CD4-positive, alpha-beta T cell treated with Interleukin-15 for 4 hours (primary cell): ENCODE measurements at places on chromosomes 13 and 19.

DNA sequence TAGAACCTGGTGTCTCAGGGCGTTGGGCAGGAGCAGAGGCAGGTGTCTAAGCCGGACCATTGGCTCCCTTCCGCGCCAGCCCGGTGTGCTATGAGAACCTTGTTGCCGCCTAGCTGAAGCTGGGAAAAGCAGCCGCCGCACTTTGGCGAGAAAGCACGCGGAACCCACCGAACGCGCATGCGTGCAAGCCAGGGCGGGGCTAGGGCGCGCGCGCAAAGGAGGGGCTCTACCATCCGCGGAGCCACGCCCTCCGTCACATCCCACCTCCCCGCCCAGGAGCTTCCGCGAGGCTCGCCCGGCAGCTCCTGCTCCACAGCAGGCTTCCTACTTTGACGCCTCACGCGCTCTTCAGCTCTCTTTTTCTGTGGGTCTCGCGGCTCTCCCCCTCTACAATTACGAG, 51.3 kb downstream of the WDR87 start:
- no peak for DNase-seq

DNA sequence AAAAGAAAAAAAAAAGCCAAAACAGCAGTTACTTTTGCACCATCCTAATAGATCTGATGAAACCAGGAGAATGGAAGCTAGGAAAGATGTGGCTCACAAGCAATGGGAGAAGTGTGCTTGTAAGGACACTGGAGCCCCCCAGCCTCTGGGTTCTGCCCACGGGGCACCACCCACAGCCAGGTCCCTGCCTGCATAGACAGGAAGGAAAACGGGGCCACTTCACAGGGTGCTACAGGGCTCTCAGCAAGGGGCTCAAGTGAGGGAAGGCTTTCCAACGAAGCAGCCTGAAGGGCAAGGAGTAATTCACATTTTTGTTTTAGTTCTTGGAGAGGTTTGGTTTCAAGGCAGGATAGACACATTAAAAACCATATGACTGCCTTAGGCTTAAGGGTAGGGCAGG, 42.7 kb downstream of the BRD4 start:
- no peak for DNase-seq

GRCh38 chr13:20175907-20176652, 15.2 kb upstream of the GJA3 start:
- no peak for DNase-seq

DNA sequence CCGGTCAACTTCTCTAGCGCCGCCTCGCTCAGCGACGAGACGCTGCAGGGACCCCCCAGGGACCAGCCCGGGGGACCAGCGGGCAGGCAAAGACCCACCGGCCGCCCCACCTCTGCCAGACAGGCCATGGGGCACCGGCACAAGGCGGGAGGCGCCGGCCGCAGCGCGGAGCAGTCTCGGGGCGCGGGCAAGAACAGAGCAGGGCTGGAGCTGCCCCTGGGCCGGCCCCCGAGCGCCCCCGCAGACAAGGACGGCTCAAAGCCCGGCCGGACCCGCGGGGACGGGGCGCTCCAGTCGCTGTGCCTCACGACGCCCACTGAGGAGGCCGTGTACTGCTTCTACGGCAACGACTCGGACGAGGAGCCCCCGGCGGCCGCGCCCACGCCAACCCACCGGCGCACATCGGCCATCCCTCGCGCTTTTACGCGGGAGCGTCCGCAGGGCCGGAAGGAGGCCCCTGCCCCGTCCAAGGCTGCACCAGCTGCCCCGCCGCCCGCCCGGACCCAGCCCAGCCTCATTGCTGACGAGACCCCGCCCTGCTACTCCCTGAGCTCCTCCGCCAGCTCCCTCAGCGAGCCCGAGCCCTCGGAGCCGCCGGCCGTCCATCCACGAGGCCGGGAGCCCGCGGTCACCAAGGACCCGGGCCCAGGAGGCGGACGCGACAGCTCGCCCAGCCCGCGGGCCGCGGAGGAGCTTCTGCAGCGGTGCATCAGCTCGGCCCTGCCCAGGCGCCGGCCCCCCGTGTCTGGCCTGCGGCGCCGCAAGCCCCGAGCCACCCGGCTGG, 11.3 kb downstream of the C19orf25 start:
- DNase-seq: no peak

DNA sequence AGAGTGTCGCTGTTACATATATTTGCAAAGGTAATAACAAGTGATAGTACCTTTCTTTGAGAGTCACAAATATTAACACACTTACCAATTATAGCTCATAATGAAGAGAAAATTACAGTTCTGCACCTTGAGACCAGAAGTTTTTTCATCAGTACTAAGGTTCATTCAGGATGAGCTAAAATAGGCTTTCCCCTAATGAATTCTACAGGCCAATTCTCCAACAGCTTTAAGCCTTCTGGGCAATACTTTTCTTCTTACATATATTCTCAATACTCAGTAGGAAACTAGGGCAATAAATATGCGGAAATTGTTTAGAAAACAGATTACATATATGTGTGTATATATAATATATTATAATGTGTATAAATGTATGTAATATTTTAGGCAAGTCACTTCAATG, 2672.8 kb upstream of the PCDH20 start:
- DNase-seq: no peak

- no peak for DNase-seq
Measured at GRCh38 chr19:38838986-38839761, 7.6 kb upstream of the ECH1 start.

DNA sequence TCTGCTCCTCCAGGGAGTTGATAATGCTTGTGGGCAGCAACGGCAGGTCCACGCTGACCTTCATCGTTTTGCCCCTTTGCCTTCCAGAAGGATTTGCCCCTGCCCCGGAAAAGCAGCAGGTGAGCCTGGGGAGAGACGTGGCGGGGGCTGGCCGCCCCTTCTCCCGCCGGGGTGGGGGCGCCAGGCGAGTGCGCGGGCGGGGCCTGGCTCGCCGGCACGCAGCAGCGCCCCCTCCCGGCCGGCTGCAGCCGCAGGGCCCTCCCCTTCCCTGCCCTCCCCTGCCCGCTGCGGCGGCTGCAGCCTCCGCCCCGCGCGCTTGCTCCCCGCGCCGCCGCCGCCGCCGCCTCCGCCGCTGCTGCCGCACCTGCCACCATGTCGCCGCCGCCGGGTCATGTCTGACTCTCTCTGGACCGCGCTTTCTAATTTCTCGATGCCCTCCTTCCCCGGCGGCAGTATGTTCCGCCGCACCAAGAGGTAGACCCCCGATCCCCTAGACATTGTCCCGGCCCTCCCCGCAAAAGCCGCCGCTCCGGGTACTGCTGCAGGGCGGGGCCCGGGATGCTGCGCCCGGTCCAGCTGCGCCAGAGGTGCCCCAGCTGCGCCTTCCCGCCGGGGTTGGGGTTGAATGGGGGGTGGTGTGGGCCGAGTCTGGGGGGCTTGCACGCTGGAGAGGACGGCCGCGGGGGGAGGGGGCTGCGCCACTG, at the start of gene MAST1:
Gene MAST1 (plus strand): TSS at position 334 of the 704 bp plus-strand sequence. CDS start 58 bp downstream, at position 392.
- DNase-seq: peak; percentile 25

GRCh38 chr13:98239162-98240076, 62.4 kb upstream of the RNF113B start:
- DNase-seq: no peak

DNA sequence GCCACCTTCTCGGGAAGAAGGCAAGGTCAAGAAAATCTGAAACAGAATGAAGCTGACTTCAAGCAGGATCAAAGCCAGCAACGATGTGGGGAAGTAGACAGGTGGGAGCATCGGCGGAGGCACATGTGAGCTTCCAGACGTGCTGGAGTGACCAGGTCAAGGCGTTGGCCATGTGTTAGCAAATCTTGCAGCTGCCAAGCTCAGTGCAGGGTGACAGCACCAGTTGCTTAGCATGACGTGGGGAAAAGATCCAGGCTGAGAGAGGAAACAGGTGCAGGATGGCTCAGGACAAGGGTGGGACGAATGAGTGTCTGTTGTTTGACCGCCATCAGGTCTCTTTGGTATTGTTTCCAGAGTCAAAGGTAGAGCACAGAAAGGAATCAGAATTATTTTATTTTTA, 92.3 kb downstream of the TNFSF13B start:
- no peak for DNase-seq

DNA sequence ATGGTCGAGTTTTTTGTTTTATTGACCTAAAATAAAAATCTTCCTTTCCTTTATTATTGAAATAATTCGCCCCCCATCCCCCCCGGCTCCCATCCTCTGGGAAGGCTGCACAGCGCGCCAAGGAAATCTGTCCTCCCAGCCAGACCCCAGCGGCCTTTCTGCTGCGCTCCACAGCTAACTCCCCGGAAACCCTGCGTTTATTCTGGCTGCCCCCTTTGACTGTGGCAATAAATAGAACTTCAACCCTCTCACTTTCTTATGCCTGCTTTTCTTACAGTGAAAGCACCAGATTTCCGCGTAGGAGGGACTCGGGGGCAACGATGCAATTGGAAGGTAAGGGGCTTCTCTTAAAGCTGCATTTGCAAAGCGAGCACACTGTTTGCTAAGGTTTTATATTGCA, 9.7 kb upstream of the C19orf12 start:
- DNase-seq: no peak

DNA sequence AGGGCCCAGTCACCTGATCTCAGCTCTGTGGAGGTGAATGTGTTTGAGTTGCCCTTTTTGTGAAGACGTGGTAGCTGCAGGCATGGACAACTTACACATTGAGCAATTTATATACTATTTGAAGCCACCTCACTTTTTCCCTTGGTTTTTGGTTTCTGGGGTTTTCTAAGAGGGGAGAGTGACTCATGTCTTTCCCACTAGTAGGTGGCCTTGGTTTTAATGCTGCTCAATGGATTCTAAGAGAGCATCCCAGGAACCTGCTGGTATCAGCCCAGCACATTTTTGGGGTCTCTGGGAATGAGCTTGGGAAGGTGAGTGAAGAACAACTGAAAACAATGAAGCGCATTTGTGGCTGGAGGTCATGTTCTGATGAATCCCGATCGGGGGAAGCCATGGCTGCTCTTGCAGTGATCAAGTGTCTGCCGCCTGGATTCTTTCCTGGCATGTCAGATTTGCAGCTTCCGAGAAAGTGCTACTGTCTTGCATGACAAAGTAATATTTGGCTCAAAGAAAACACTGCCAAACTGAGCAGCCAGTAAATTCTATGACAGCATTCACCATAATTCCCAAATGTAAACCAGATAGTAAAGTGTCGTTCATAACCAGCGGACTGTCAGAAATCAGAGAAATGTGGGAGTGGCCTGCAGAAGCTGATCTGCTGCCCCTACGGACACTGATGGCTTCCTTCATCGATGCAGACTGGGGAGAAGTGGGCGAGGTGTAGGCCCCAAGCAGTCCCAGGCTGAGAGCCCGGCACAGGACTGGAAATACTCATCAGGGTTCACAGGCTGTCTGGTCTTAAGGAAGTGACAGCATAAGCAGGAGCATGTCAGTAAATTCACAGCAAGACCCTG, 98.7 kb downstream of the COL4A2 start:
- no peak for DNase-seq

- DNase-seq: no peak
Measured at GRCh38 chr19:5976768-5977167, 1.2 kb downstream of the RANBP3 start.

DNA sequence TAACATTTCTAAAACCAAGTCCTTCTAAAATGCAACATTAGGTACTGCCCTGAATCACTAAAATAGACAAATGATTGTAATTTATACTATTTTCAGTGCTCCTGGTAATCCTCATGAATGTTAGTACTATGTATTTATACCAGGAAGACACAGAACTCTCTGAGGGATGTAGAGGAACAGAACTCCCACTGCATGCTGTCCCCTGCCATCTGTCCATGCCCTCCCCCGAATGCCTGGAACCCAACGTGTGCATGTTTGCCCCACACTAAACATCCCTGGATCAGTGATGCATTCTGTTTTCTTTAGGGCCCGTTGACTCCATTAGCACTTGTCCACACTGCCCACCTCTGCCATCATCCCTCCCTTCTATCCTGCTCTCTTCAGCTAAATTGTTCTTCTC, 26.5 kb downstream of the ENOX1 start:
- no peak for DNase-seq

GRCh38 chr13:109680288-109680687, 106.1 kb downstream of the IRS2 start:
- DNase-seq: no peak

GRCh38 chr13:75656425-75656989, 20.4 kb downstream of the LMO7 start:
- DNase-seq: no peak

DNA sequence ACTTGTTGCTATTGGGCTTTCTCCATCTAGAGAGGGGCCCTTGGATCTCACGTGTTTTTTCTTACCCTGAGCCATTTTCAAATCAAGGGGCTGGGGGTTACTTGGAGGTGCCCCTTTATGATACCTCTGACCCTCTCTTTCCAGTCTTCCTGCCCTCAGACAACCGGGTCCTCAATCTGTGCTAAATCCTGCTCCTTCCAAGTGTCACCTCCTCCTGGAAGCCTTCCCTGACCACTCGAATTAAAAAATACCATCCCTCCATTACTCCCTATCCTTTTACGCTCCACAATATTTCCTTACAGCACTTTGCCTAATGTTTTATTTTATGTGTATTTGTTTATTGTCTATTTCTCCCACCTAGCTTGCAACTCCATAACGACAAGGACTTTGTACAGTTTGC, 3.3 kb downstream of the KLK8 start:
- DNase-seq: no peak

DNA sequence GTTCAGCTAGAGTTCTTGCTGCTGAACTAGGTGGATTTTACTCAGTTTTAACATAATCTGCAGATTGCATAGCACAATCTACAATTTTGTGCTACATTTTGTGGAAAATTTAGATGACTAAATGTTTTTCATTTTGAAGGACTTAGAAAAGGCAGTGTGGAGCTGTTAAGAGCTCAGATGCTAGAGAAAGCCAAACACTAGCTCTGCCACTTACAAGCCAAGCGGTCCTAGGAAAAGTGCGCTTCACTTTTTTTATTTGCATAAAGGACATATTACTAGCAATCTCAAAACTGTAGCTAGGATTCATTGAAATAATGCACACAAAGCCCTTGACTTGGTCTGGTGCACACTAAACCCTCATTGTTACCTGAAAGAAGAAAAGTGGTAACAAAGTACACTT, 8.1 kb upstream of the CSNK1A1L start:
- DNase-seq: no peak
